ENCODE measurements at places on chromosomes 2 and 18.

GRCh38 chr2:173193925-173194324, 118.3 kb downstream of the MAP3K20 start:
- no peak for DNase-seq

DNA sequence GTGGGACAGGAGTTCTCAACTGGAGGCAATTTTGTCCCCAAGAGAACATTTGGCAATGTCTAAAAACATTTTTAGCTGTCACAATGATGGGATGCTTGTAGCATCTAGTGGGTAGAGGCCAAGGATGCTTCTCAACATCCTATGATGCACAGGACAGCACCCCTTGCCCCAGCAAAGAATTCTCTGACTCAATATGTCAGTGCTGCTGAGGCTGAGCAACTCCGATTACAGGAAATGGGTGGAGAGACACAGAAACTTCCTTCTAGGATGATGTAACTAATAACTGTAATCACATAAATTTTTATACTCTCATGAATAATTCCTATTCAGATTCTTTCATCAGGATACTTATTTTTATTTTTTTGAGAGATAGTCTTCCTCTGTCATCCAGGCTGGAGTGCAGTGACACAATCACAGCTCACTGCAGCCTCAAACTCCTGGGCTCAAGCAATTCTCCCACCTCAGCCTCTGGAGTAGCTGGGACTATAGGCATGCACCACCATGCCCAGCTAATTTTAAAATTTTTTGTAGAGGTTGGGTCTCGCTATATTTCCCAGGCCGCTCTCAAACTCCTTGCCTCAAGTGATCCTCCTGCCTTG, 120.3 kb upstream of the ACAA2 start:
- no peak for DNase-seq

- no peak for DNase-seq
Observed at GRCh38 chr2:165586019-165586418, 116.5 kb downstream of the CSRNP3 start.

DNA sequence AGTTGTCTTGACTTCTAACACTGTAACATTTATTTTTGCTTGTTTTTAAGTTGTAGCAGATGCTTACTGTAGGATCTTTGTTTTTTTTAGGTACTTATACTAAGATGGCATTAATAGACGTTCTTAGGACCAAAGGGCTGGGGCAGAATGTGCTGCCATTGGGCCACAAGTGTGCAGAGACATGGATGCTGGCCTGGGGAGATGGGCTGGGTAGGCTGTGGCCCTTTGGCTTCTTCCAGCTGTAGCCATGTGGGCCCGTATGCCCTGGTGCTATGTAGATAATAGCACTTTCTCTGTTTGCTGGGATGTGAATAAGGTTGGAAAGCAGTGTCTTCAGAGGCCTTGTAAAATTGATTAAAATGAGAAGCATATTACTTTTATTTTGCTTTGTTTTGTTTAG, 18.8 kb downstream of the RAB31 start:
- DNase-seq: no peak

DNA sequence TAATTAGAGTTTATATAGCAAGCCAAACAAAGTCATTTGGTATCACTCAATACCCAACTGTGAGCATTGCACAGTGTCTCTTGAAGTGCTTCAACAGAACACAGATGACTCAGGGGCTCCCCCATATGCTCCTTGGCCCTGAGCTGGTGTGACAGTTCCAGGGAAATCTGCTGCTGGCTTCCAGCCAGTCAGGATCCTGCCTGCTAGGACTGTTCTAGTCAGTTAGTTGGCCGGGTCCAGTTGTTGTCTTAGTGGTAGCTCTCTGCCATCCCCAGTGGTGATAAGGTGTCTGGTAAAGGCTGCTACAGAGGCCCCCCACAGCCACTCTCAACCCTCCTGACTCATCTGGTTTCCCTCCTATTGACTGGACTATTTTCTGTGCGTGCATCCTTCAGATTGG, 100.3 kb downstream of the IRS1 start:
- no peak for DNase-seq

DNA sequence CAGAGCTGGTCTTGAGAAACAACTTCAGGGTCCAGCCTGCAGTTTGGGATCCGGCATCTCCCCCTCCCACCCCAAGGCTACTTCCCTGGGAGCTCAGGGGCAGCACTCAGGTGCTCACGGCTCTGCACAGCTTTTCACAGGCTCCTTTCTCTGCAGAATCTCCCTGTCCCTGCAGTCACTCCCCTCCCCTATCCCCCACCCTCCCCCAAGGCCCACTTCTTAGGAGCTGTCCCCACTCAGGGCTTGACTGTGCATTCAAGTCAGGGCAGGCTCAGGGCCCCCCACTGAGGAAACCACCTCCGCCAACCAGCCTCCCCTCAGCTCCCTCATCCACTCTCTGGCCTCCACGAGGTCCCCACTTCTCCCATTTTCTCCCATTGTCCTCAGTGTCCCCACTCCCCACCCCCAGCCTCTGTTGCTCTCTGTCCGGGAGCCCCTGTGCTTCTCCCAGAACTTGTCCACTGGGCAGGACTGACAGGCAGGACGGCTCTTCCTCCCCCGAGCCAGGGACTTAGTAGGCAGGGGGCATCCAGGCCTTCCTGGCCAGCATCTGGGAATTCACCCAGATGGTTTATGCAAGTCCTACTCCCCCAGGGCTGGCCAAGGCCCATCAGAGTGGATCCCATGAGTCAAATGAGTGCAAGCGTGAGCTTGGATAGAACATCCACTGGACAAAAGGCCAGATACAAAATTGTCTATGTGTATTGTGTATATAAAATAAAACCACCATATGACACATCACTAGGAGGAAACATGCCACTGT, 7.6 kb downstream of the NMUR1 start:
- DNase-seq: no peak

GRCh38 chr18:62081761-62082294, 105.0 kb downstream of the PIGN start:
- DNase-seq: no peak

Data from NCI-H2107 (cell line).